ENCODE measurements at places on chromosomes 12 and 14. TPM values are rescaled to one million over a fixed set of nuclear protein-coding genes. Genes with fewer than 3 reads are reported as not detected.

ARL1 gene
- 73.1 TPM for total RNA-seq

PAX9 gene
- total RNA-seq, result 0.84 TPM

DNA sequence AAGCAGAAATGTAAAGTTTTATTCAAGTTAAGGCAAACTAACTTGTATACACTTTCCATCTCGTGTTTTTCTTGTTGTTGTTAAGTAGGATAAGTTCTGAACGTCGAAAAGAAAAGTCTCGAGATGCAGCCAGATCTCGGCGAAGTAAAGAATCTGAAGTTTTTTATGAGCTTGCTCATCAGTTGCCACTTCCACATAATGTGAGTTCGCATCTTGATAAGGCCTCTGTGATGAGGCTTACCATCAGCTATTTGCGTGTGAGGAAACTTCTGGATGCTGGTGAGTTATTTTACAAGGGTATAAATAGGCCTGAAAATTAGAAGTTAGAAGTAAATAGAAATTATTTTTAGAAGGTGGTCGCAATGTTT, 25.0 kb downstream of the HIF1A start:
- no peak for DNase-seq
- no peaks in the 10 kb centered on the region for H3K27me3 ChIP-seq
- peaks cover 22% of the 10 kb centered on the region for H3K4me1 ChIP-seq
- H3K36me3 ChIP-seq, result no peaks in the 10 kb centered on the region
- H3K4me3 ChIP-seq, result no peak overlapping the region
- H3K27ac ChIP-seq, result no peak overlapping the region

DNA sequence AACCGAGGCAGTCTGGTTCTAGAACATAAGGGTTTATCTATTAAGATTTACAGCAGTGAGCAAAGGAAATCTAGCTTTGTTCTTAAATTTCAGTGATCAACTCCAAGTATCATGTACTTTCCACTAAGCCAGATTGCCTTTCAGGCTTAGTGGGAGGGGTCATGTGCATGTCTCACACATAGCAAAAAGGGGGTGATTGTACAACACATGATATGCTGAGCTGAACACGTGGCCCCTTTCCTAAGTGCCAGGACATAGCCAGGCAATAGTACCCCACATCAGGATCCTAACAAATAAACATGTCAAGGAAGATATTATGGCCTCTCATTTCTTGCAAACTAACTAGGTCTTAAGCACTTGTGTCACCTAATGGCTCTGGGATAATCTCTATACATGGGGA, 347.2 kb downstream of the C12orf75 start:
- no peaks in the 10 kb centered on the region for H3K36me3 ChIP-seq
- H3K4me3 ChIP-seq, result no peak overlapping the region
- no peaks in the 10 kb centered on the region for H3K27me3 ChIP-seq

DNA sequence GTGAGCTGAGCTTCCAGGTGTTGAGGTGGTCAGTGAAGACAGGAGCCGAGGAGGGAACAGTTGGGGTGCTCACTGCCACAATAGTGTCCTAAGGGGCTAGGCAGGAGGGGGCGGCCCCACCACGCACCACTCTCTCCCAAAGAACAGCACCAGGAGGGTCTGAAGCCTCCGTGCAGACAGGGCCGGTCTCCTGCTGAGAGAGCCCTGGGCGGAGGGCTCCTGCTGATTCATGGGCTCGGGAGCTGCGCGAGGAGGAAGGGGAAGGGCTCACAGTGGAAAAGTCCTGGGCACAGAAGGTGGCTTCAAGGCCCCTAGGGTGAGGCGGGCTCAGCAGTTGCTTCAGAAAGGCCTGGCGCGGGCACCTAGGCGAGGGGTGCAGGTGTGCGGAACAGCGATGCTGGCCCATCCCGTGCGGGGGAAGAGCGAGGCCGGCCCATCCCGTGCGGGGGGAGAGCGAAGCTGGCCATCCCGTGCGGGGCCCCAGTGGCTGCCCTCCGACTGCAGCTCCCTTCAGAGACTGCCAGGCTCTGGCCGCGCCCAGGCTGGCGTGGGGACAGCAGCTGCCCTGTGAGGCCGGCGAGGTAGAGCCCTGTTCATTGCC, 176.7 kb downstream of the ADGRD1 start:
- no peak overlapping the region for H3K27ac ChIP-seq
- H3K4me3 ChIP-seq, result no peak overlapping the region
- H3K4me1 ChIP-seq, result no peaks in the 10 kb centered on the region
- DNase-seq, result no peak

GRCh38 chr14:74612350-74613021, 449 bp upstream of the LTBP2 start:
- no peak overlapping the region for H3K27ac ChIP-seq
- no peaks in the 10 kb centered on the region for H3K27me3 ChIP-seq
- DNase-seq, result peak; percentile 88

GRCh38 chr14:104939666-104940410, 15.2 kb downstream of the PLD4 start:
- no peaks in the 10 kb centered on the region for H3K36me3 ChIP-seq
- H3K27ac ChIP-seq, result no peak overlapping the region
- no peak for DNase-seq
- peaks cover 4% of the 10 kb centered on the region for H3K27me3 ChIP-seq
- H3K4me3 ChIP-seq, result no peak overlapping the region

DNA sequence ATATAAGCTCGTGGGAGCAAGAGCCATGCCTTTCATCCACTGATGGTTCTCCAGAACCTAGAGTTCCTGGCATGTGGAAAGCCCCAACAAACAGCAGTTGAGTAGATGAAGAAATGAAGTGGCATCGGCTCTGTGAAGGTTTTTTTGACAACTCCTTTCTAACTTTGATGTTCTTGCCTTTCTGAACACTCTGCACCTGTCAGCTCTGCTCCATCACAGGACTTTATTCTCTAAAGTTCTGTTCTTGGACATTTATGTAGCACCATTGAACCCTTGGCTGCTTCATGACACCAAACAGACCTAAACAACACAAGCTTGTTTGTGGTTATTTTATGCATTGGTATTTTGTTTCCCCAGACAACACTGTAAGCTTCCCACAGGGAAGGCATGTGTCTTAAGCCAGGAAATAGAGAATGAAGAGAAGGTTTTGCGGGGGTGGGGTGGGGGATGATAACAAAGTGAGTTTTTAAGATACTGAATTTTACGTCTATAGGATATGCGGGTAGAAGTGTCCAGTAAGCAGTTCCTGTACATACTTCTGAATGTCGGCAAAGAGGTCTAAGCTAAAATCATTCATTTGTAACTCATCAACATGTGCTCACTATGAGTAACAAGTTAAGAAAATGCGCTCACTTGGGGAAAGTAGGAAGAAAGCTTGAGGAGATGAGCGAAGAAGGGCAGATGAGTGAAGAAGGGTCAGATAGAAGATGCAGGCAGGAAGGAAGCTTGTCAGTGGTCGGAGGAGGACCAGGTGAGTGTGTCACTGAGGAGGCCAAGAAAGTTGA, 146.0 kb upstream of the PLEKHG7 start:
- no peaks in the 10 kb centered on the region for H3K36me3 ChIP-seq
- H3K4me3 ChIP-seq, result no peak overlapping the region
- no peak for DNase-seq
- no peaks in the 10 kb centered on the region for H3K27me3 ChIP-seq

DNA sequence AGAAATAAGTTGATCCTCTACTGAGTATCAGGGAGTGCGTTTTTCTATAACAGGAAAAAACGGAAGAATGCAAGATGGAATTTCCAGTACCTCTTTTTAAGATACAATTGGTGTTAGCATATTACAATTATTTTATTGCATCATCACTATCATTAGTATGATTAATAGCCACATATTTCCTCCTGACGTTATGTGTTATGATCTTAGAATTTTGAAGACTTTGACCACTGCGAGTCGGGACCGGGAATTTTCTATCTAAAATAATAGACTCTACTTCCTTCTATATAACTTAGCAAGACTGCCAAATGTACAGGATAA, 679 bp upstream of the SAV1 start:
- peaks cover 12% of the 10 kb centered on the region for H3K36me3 ChIP-seq
- peak overlapping the region; percentile 97 for H3K27ac ChIP-seq
- H3K4me1 ChIP-seq, result peaks cover 12% of the 10 kb centered on the region
- H3K4me3 ChIP-seq, result peak overlapping the region; percentile 87
- H3K27me3 ChIP-seq, result no peaks in the 10 kb centered on the region
- no peak for DNase-seq

DNA sequence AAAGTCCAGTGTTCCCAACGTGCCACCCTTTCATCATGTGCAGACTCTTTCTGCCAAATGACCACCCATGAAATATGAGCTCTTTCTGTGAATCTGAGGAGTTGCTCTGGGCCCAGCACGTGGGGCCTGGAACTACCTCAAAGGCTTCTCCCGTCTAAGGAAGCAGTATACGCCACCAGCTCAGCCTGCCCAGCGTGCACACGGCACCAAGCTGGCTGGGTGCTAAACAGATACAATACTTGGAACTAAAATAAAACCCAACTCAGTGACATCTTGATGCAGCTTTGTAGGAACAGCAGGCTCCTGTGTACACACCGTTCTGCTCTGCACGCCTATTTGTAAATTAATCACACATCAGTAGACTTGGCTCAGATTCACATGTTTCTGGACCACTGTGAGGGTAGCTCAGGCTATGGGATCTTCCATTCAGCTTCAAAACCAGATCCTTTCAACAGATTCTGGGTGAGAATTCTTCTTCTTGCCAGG, 74.8 kb downstream of the ARL6IP4 start:
- no peak for DNase-seq
- H3K4me3 ChIP-seq, result no peak overlapping the region
- no peaks in the 10 kb centered on the region for H3K36me3 ChIP-seq
- no peaks in the 10 kb centered on the region for H3K27me3 ChIP-seq

DNA sequence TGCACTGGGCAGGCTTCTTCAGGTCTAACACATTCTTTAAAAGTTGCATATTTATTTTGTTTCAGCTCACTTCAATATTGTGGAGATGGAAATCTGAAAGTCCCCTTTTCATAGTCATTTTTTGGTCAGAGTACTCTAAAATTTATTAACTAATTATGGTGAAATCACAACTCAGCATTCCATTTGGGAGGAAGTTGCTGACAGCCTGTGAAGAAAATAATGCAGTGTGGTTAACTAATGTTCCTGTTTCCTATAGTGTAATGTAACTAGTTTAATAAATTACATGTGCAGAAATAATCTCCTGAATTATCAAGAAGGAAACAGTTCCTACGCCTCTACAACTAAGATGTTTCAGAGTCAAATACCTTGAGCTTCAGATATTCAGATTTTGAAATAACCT, 17.1 kb downstream of the LRFN5 start:
- H3K4me3 ChIP-seq, result no peak overlapping the region
- no peaks in the 10 kb centered on the region for H3K36me3 ChIP-seq
- no peaks in the 10 kb centered on the region for H3K4me1 ChIP-seq
- no peaks in the 10 kb centered on the region for H3K27me3 ChIP-seq

- H3K36me3 ChIP-seq, result no peaks in the 10 kb centered on the region
- H3K4me1 ChIP-seq, result peaks cover 21% of the 10 kb centered on the region
- peak overlapping the region; percentile 35 for H3K4me3 ChIP-seq
- no peak for DNase-seq
- no peak overlapping the region for H3K27ac ChIP-seq
These were observed 29.7 kb downstream of the ATF7IP start for GRCh38 chr12:14395074-14395778.
